ENCODE measurements at places on chromosomes 13 and 19. TPM values are rescaled to one million over a fixed set of nuclear protein-coding genes. Genes with fewer than 3 reads are reported as not detected.

Gene GPR12
- total RNA-seq = not detected

Gene PDX1
- total RNA-seq = not detected

Gene MTMR6
- total RNA-seq = 15.9 TPM

Gene NEK5
- not detected for total RNA-seq

Gene VSTM2B
- not detected for total RNA-seq

Gene CYSLTR2
- 1.2 TPM for total RNA-seq

Gene OR10H4
- not detected for total RNA-seq

Gene PLEKHF1
- total RNA-seq = 20.1 TPM

Gene PLVAP
- not detected for total RNA-seq

Gene IL4I1
- total RNA-seq = 28.9 TPM

Gene BRME1
- 6.9 TPM for total RNA-seq

Gene CD22
- 0.23 TPM for total RNA-seq

Gene NAPSA
- 43.1 TPM for total RNA-seq

Gene KANK3
- total RNA-seq = 1.0 TPM

Gene ING1
- total RNA-seq = 17.5 TPM

Gene TEX26
- total RNA-seq = not detected

Gene LPAR6
- 5.3 TPM for total RNA-seq

Gene LGALS7B
- total RNA-seq = not detected

Data from activated CD8-positive, alpha-beta memory T cell treated with anti-CD3 and anti-CD28 coated beads for 36 hours (primary cell).